ENCODE measurements at places on chromosomes 2 and 18.

DNA sequence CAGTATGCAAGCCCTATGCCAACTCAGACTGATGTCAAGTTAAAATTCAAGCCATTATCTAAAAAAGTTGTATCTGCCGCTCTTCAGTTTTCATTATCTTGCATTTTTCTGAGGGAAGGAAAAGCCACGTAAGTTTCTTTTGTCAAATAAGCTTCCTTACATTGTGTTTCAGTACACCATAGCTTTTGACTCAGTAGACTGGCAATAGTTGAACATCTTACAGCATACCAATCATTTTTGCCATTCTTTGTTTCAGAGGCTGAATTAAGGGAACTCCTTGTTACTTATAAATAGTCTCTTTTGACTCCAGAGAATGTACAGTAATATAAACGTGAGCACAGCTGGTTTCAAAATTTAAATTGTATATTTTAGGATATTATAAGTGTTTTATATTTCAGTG, 120.6 kb downstream of the EHBP1 start:
- no peak for DNase-seq

DNA sequence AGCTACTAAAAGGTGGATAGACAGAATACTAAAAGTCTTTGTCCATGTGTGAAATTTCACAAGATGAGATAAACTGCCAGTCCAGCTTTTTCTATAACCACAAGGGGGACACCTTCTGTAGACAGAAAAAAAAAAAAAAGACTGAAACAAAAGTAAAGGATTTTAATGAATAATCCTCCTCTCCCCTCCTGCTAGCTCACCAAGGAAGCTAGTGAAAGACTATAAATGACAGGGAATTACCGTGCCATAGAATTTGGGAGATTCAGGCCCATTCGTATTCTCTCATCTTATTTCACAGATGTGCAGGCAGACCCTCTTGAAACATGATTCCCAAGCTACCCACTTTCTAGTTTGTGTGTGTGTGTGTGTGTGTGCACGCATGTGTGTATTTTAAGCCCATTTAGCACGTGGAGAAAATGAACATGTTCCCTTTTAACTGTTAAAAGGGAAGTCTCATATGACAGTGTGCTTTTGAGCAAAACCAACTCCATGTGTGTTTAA, 36.3 kb upstream of the SLC8A1 start:
- DNase-seq = no peak

GRCh38 chr18:75343389-75343788, 84.1 kb downstream of the SMIM21 start:
- no peak for DNase-seq

GRCh38 chr2:9800975-9801726, 42.1 kb upstream of the TAF1B start:
- DNase-seq = no peak

DNA sequence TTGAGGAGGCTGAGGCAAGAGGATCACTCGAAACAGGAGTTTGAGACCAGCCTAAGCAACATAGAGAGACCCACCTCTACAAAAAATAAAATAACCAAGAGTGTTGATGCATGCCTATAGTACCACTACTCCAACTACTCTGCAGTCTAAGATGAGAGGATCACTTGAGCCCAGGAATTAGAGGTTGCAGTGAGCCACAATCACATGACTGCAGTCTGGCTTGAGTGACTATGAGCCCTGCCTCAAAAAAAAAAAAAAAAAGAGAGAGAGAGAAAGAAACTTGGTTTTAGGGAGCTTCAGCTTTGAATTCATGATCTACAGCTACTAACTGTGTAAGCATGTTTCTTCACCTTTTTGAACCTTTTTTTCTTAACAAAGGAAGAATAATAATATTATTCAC, 119.9 kb downstream of the HNMT start:
- no peak for DNase-seq

DNA sequence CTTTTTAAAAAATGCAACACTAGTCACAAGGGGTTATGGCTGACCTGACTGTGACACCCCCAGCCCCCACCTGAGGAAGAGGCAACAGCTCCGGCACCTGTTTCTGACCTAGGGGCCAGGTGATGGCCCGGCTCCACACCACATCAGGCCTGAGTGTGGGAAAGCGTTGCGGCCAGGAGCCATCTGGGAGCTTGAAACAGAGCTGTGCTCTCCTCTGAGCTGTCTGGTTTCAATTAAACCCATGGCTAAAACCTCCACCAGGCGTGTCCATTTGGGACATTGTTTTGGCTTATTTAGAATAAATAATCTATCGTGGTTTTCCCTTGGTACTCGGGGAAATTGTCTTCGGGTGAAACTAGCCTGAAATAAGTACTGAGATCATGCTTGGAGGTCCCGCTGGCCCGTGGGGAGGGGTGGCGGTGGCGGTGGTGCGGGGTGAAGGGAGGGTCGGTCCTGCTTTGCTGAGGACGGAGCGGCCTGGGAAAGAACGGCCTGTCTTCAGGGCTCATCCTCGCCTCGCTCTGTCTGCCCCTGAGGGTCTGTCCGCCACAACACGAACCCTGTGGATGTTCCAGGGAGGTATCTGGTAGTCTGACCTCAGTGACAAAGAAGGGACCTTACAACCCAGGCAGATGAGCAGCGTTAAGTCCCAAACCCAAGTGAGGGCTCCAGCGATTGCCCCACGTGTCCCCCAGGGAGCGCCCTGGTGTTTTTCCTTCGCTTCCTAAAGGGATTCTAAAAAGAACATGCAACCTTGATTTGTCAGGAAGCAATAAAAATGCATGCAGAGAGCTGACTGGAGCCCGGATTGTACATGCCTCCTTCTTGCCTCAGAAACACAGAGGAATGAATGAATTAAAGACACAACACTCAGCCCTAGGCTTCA, 58.7 kb downstream of the IL1RL2 start:
- no peak for DNase-seq

- no peak for DNase-seq
Observed at GRCh38 chr2:241482126-241482955, 26.0 kb downstream of the STK25 start.

GRCh38 chr18:28357766-28358401, 181.0 kb upstream of the CDH2 start:
- peak; percentile 4 for DNase-seq

- no peak for DNase-seq
Observed at GRCh38 chr2:171317492-171318125, 116.2 kb downstream of the METTL8 start.
